Effector CD8-positive, alpha-beta T cell (primary cell): ENCODE measurements at places on chromosomes 4 and X.
A peak's percentile ranks its signal among the peaks of the same experiment; 100 is the strongest.

GRCh38 chr4:107862658-107863057 lies 37.9 kb downstream of the SGMS2 start:
- DNase-seq = no peak

- DNase-seq = no peak
Measured at GRCh38 chr4:145279122-145279960, 99.0 kb upstream of the OTUD4 start.

DNA sequence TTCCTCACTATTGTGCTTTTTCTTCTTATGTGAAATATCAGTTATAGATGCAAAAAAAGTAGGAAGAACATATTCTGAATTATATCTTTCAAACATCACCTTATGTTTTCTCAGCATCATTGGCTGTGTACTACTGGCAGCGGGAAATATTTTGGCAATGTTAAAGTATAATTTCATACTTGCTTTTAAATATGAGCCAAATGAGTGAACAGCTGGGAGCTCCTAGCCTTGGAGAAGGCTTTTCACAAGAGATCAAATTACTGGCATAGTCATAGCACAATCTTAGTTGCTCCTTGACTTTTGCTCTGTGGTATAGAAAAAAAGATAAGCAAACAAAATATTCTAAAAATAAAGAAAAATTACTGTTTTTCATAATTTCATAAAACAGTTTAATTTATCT lies 1575.8 kb upstream of the PABPC4L start:
- DNase-seq = no peak

DNA sequence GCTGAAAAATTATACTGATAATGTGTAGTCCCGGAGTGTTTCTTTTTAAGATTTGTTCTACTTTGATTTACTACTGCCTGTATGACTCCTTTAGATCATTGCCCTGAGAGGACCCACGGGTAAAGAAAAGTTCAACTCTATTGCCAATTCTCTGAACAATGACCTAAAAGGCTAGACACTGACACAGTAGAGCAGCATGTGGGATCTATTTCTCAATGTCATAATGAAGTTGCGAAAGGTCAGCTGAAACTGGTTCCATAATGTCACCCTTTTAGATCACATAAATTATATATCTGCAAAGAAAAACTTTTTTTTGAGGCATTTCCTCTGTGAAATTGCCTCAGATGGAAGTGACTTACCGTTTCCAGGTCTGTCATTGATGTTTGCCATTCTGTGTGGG lies 67.4 kb downstream of the GLRB start:
- DNase-seq = no peak

GRCh38 chr4:184417802-184418511 lies 56.4 kb downstream of the IRF2 start:
- DNase-seq = no peak

- no peak for DNase-seq
Measured at GRCh38 chr4:74627504-74627903, 166.8 kb downstream of the BTC start.

GRCh38 chr4:46249516-46249915 lies 125.7 kb upstream of the GABRG1 start:
- DNase-seq = no peak

- DNase-seq = no peak
Measured at GRCh38 chr4:48767055-48767929, 12.8 kb downstream of the FRYL start.

DNA sequence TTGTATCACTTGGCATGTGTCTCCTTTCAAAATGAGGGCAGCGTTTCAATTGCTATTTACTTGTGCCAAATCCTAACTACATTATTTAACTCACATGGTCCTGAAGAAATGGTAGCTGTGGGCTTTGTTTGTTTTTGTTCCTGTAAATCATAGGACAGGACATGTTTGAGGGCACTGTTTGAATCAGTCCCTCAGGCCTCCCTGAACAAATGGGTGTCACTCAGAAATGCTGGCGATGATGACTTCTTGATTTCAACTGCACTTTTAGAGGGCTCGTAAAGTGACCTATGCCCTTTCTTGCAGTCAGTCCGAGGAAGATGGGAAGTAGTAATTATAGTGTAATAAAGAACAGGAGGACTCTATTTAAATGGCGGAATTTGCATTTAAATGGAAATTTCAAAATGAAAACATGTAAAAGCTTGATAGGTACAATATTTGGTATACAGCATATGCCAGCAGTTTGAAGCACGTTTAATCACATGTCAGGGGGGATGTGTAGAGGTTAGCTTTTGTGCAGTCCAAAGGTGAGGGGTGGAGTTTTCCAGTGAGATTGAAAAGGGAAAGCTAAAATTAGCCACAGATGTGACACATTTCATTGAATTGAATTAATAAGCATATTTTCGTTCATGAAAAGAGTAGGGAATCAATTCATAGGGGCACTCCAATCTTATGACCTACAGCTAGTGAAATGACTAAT lies 1958.7 kb upstream of the IGFBP7 start:
- no peak for DNase-seq

DNA sequence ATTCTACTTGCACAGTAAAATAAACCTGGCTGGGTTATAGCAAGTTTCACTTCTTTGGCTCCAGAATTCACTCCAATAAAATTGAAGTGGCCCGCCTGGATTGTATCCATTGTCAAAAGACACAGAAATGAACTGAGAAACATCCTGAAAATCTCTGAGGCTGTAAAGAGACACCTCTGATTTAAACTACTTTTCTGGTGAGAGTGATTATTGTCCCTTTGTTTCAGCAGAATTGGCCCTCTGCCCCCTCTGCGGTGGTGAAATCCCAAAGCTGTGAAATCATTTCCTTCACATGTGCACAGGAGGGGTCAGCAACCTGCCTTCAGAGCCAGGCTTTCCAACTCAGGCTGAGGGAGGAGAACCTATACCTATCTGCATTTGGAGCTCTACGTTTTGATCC lies 23.0 kb downstream of the GAB3 start:
- DNase-seq = no peak

- no peak for DNase-seq
Measured at GRCh38 chr4:114399105-114399504, 199.5 kb upstream of the UGT8 start.

DNA sequence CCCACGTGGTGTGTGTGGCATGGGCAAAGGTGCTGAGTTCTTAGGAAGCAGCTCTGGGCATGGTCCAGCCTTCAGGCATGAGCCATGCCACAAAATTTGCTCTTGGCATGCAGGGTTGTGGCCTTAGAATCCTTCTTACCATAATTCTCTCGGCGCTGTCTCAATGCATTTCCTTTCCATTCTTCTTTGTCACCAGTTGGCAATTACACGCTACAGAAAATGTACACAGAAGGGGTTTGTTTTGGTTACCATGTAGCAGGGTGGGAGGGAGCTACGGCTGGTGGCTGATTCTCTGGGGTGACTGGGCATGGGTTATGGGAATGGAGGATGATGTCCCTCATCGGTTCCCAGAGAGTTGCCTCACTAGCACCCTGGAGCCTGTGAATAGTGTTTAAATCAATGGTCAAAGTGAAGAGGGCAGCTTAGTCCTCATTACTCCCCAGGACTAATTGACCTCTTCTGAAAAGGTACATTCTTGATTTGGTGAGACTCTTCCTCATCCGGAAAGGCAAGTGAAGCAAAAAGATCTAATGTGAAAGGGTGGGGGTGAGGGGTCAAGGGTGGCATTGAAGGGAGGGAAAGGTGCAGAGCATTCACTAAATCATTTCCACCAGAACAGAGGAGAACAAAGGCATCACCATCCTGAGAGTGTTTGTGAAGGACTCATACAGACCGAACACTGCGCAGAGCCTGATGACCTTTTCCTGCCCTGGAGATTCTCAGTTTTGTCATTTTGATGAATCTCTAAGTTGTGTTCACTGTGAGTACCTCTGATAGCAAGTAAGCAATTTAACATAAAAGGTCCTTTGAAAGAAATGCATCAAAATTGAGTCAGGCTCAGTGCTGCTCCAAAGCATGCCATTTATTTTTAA lies 199.8 kb upstream of the SFRP2 start:
- DNase-seq = no peak

DNA sequence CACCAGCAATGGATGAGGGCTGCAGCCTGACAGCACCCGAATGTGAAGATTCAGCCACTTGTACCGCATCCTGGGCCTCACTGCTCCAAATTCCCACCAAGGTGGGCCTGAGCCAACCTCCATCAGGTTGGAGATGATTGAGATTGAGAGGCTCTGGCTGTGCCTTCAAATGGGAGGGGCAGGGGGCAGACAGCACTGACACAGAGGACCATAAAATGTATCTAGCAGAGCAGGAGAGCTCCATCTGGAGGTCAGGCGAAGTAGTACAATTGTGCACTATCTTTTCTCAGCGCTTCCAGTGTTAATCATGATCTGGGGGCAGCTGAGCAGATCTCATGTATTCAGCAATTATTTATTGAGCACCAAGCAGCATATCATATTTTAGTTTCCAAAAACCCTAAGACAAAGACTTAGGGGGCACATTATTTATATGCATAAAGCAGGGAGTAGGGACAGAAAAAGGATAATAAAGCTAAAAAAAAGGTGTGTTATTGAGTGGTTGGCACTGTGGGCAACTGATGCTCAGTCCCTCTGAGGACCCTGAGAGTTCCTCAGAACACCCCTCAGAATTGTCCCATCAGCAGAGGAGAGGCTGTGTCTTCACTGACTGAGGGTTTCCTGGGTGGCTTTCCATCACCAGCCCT lies 31.6 kb upstream of the C1QTNF7 start:
- DNase-seq = peak; percentile 9

- no peak for DNase-seq
Measured at GRCh38 chrX:74318672-74319071, 14.7 kb downstream of the ZCCHC13 start.

- DNase-seq = peak; percentile 3
Measured at GRCh38 chr4:87559090-87559837, 30.1 kb upstream of the SPARCL1 start.

GRCh38 chrX:110212299-110212698 lies 105.6 kb downstream of the AMMECR1 start:
- DNase-seq = no peak

- DNase-seq = no peak
Measured at GRCh38 chr4:16027114-16027513, 56.7 kb downstream of the PROM1 start.

DNA sequence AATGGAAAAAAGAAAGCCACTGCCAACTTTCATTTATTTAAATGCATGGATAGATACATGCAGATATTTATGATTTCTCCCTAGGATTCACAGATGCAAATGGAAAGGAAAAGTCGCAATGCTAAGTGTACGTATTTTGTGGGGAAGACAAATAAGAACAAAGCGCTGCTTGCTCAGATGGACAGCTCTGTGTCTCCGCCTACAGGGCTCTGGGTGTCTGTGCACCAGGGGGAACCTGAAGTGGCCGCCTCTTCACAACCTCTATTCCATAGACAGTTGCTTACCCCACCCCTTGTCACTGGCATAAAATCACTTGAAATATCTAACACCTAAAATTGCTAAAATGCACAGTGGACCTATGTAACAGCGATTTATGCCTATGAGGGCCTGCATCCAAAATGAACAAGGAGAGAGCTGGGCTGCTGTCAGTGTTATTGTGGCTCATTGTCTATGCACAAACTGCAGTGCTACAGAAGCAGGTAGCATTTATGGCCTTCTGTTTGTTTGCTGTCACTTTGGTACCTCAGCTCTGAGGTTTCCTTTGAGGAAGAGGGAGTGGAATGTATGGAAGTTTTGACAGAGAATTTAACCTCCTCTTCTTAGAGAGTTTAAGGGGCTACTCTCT lies 58.6 kb upstream of the PAGE1 start:
- DNase-seq = peak; percentile 7

DNA sequence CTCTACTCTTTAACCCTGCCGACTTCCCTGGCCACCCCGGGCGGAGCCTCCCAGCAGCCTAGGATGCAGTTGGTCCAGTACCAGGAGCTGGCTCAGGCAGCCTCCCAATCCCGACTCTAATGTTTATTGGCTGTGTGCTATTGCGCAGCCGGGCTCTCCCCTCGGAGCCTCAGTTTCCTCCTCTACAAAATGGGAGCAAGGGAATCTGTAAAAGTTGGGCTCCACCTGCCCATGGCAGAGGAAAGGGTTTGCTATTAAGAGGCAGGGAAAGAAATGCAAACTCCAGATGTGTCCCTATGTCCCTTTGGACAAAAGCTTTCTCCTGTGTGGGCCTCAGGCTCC lies 140.8 kb upstream of the PJA1 start:
- DNase-seq = no peak

GRCh38 chrX:16578218-16578617 lies 71.7 kb upstream of the S100G start:
- no peak for DNase-seq

- DNase-seq = peak; percentile 11
Measured at GRCh38 chr4:22607382-22607781, 85.4 kb upstream of the GBA3 start.

- DNase-seq = no peak
Measured at GRCh38 chr4:40559585-40560465, 69.8 kb downstream of the RBM47 start.

- DNase-seq = no peak
Measured at GRCh38 chr4:83855044-83855443, 319.1 kb downstream of the GPAT3 start.

GRCh38 chr4:128940971-128941370 lies 131.5 kb downstream of the JADE1 start:
- no peak for DNase-seq

DNA sequence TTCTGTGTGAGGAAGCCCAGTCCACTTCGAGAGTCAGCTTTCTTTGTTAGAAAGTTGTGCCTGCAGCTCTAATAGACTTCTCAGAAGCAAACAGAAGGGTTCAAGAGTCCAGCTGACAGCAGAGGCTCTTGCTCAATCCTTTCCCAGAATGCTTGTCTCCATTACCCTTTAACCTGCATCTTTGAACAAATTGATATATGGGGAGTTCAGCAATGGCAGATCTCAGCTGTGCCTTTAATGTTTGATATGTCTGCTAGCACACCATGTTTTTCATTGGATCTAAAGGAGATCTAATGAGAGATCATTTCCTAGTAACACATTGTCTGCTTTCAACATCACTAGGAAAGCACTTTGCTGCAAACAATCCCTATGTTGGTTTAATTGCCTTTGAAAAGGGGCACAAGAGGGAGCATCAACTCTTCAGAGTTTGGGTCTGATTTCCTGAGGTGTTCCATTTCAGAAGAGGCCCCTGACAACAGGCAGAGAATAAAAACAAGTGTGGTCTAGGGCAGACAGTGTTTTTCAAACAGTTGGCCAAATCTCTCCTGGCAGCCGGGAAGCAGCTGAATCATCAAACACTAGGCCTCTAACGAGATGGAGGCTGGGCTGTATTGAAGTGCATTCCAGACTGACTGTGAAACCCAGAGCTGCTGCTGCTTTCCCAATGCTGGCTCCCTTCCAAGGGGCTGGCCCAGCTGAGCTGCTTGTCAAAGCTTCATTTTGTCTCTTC lies 55.5 kb downstream of the LUZP4 start:
- no peak for DNase-seq

DNA sequence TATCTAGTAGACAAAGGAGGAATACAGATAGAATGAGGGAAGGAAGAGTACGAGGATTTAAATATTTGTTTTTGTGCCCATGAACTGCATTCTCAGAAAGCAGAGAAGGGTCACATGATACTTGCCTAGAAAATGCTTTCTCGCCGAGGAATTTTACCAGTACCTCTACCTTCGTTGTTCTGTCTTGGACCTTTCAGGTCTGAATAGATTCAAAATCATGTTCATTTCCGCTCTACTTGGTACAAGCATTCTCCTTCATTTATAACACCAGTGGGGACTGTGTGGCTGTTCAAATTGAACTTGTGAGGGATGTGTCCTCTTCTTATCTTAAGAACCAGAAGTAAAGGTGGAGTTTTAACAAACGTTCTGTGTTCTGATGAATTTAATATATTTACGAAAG lies 1.9 kb downstream of the USP38 start:
- no peak for DNase-seq
